Aorta (tissue), 5 donors: ENCODE measurements at places on chromosomes 2 and 18. TPM values are rescaled to one million over a fixed set of nuclear protein-coding genes. Genes with fewer than 3 reads are reported as not detected.

- no peak for DNase-seq
Observed at GRCh38 chr2:133713049-133713580, 144.9 kb upstream of the NCKAP5 start.

GRCh38 chr2:161245261-161245553, 63.0 kb upstream of the PSMD14 start:
- DNase-seq = no peak

POMC gene
- total RNA-seq = 1.2 TPM

GRCh38 chr2:104321116-104321795, 532.7 kb upstream of the POU3F3 start:
- no peak for DNase-seq

DNA sequence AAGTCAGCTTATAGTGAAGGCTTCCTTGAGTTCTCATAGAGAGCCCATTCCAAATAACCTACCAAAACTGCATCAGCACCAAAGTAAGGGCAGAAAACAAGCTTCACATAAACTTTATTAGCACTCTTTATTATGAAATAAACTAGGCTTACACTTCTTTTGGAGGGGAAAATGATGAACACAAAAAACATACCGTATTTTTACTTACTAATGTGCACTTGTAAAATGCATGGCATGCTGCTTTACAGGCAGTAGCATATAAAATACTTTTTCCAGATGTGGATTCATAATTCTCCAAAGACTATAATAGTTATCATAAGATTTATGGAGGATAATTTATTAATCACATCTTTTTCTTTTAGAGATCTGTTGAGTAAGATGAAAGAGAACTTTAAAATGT, 133.9 kb downstream of the OSR1 start:
- no peak for DNase-seq

GRCh38 chr18:58097121-58097906, 53.3 kb downstream of the NEDD4L start:
- no peak for DNase-seq

DNA sequence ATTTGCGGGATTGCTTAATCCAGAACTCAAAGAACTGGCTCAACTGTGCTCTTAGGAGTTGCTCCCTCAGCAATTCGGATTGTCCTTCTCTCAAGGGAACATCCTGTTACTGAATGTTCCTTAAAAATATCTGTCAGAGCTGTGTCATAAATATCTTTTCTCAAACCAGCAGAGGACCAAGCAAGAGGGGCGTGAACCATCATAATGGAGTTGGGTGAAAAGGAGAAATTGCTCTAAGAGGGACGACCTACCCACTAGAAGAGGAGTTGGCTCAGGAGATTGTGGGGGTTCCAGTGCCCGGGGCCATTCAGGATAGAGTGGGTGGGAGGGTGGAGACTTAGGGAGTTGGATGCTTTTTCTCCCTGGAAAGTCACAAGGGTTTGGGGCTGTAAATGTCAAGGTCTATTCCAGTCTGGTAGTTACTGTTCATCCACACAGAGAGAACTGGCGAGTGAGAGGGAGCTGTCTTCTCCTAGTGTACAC, 59.5 kb downstream of the MERTK start:
- DNase-seq = no peak

HOXD12 gene
- total RNA-seq = not detected

COL4A3 gene
- 11.4 TPM for total RNA-seq

DNA sequence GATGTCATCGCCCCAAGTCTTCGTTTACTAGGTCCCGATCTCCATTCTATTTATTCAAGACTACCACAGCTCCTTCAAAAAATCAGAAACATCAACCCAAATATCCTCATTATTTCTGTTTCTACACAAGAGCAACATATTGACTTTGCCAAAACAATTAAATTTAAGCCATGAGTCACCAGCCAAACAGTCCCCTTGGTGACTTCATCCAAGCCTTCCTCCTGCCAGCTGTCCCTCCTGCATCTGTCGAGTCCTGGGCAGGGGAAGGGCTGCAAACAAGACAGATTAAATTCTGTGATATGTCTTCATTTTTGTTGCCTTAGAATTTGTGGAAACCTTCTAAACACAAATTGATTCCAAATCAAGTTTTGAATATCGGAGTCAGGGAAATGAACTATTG, 110.3 kb downstream of the SP3 start:
- peak; percentile 67 for DNase-seq

DNA sequence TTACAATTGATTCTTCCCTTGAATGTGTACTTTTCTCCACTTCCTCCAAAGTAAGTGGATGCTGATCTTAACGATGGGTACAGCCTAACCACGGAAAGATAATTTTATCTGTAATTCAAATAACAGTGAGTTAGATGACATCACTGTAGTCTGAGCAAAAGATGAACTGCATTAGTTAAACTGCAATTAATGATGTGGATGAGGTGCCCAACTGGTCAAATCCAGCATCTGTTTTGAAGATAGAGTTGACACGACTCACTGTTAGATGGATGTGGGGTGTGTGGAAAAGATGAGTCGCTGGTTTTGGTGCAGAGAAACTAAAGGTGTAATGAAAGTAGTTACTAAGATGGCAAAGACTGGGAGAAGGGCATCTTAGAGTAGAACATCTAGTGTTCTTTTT, 270.5 kb upstream of the MEIS1 start:
- DNase-seq = no peak

VWA3B gene
- 0.36 TPM for total RNA-seq

SCN9A gene
- total RNA-seq = 2.9 TPM

GRCh38 chr2:69141061-69141460, 128.1 kb downstream of the ANTXR1 start:
- peak; percentile 78 for DNase-seq

DNA sequence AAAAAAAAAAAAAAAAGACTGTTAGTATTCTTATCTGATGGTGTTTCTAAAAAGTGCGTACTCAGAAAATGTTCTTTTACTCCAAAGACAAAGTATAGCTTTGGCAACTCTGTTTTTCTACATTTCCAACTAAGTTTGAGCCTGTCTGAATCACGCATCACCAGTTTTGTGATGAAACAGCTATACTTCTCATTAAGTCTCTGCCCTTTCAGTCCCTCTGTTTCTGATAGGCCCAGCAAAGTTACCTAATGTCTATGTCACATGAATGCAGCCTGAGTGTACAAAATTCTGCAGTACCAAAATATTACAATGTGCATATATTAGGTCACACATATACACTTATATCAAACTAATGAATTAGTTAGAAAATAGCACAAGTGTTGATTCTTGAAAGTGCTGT, 22.4 kb downstream of the TWSG1 start:
- DNase-seq = no peak
